ENCODE measurements at places on chromosomes 3 and 15.

GRCh38 chr3:99808163-99808794 lies 9.4 kb upstream of the CMSS1 start:
- DNase-seq = no peak

- DNase-seq = no peak
Observed at GRCh38 chr3:136380530-136380929, 130.4 kb downstream of the PCCB start.

- DNase-seq = no peak
Observed at GRCh38 chr15:34753236-34753894, 1.4 kb downstream of the GJD2 start.

- DNase-seq = peak; percentile 77
Observed at GRCh38 chr3:172666873-172667694, 43.8 kb downstream of the NCEH1 start.

GRCh38 chr3:89314454-89315098 lies 207.2 kb downstream of the EPHA3 start:
- no peak for DNase-seq

DNA sequence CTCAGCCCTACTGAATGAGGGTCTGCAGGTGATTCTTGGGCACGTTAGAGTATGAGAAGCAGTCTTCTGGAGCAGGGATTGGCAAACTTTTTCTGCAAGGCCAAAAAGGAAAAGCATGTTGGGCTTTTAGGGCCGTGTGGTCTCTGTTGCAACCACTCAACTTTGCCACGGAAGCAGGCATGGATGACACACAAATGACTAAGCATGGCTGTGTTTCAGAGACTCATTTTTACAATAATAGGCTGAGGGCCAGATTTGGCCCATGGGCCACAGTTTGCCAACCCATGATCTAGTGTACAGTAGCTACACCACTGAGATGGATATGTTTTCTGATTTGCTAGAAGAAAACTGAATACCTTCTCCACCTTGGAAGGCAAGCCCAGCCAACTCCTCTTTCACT lies 66.1 kb upstream of the PRICKLE2 start:
- DNase-seq = no peak

DNA sequence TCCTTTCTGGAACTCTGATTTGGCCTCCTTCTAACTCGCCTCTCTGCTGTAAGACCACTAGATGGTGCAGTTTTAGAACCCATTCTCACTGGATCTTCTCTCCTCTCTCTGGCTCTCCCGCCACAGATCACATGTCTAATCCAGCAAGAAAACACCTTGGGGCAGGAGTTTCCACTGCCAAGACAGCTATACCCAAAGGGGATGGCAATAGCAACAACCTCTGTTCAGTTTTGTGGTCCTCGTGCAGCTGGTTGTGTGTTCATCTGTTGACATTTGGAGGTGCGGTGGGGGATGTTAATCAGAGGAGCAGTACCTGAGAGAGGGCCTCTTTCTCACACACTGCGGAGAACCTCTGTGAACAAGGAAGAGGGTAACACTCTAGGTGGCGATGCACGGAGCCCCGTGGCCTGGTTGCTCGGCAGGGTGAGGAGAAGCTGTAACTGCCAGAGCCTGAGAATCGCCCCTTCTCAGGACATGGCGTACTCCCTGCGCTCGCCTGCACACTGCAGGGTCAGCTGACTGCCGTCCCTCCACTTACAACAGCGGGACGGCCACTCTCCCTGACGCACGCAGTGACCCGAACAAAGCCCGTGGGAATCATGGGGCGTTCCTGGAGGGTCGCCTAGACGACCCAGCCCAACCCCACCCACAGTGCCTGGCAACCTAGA lies at the start of gene TEX55:
TEX55 (plus strand) TSS at position 666 of the 668 bp plus-strand sequence. CDS start 25 bp downstream, outside the sequence.
- DNase-seq = peak; percentile 62

GRCh38 chr3:64852738-64853137 lies 164.9 kb upstream of the ADAMTS9 start:
- DNase-seq = no peak

DNA sequence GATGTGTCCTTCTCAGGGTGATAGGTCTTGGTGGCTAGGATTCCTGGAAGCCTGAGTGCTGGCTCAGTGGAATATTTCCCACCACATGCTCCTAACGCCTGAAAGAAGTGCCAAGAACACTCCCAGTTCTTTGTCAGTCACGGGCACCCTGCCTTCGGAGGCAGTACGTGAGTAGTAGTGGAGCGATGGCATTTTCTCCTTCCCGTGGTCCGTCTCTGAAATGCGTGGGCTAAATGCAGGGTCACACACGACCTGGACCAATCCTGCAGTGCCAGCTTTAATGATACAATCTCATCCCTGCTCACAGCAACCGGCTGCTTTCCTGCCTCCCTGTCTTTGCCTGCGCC lies 14.5 kb downstream of the H1-8 start:
- DNase-seq = no peak

GRCh38 chr3:136075218-136075808 lies 109.8 kb downstream of the PPP2R3A start:
- peak; percentile 85 for DNase-seq

GRCh38 chr3:162780313-162780712 lies 1283.7 kb downstream of the OTOL1 start:
- DNase-seq = no peak

GRCh38 chr3:5499404-5499803 lies 311.9 kb downstream of the EDEM1 start:
- DNase-seq = no peak

DNA sequence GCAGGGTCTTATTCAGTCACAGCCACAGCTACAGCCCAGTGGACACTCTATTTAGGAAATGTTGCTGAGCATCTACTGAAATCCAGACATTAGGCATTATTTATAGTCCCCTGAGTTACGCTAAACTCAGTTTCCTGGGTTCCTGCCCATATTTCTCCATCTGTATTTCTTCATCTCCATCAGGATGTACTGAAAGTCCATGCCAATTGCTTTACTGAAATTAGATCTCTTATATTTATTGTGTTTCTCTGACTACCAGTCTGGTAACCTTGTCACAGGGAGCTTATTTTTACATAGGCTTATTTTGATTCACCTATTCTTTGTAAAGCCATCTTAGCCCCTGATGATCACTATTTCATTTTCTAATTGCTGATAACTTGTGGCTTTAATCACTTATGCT lies 223.9 kb downstream of the TLE3 start:
- DNase-seq = no peak

DNA sequence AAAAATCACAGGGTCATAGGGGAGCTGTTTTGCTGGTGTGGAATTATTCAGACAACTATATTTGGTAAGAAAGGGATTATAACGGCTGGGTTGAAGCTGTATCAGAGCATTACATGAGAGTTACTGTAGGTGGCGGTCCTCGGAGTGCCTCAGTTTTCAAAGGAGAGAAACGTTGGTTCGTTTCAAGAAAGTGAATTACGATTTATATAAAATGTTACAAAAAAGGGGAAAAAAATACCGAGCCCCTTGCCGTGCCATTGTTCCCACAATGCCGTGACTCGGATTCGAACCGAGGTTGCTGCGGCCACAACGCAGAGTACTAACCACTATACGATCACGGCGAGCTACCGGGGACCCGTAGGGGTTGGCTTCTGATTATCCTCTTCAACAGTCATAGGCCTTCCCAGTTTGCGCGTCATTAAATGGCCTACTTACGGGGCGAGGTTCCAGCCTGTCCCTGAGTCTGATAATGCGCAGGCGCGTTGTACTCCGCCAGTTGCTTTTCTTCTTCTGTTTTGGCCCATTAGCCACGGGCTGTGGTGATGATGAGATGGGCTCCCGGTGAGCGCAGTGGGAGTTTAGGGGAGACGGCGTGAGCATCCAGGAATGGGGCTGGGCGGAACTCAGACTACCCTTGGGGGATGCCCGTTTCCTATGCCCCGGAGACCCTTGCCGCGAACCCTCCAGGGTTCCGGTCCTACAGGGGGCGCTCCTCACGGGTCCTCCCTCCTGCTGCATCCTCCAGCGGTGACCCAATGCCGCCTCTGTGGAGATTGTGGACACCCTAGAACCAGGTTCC lies 10.8 kb upstream of the SHF start:
- DNase-seq = peak; percentile 99

GRCh38 chr3:65702202-65702601 lies 336.5 kb downstream of the MAGI1 start:
- DNase-seq = no peak

- DNase-seq = no peak
Observed at GRCh38 chr15:66424963-66425612, 38.4 kb downstream of the MAP2K1 start.

GRCh38 chr3:192409201-192409837 lies 318.0 kb downstream of the FGF12 start:
- DNase-seq = no peak

- no peak for DNase-seq
Observed at GRCh38 chr3:48993834-48994233, 3.8 kb downstream of the P4HTM start.

- DNase-seq = no peak
Observed at GRCh38 chr3:152858170-152858800, 23.4 kb downstream of the P2RY1 start.

DNA sequence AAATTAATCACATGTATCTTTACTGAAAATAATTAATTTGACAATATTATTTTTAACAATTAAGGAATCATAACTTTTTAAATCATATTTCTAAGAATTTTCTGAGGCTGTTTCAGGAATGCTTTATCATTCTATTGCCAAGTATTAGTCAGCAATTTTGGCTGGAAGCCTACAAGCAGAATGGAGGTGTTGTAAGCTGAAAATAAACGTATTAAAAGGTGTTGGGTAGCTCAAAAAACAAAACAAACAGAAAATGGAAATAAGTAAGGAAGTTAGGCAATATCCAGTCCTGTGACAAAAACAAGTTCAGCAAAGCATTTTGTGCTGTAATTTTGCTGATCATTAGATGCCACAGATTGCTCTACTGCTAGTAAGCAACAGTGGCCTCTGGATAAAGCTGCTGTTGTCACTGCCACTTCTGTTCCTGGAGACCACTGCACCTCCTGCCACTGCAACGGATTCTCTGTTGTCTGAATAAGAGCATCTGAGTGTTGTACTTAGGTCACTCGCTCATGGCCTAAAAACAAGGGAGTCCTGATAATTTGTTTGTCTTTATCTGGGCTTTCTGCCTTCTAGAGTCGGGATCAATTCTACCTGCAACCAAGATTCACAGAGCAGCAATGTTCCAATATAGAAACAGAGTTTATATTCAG lies 63.5 kb upstream of the SLITRK3 start:
- no peak for DNase-seq

- no peak for DNase-seq
Observed at GRCh38 chr3:101259485-101260341, 60.7 kb downstream of the IMPG2 start.

- no peak for DNase-seq
Observed at GRCh38 chr3:33093847-33094246, 3.1 kb downstream of the GLB1 start.

GRCh38 chr3:146536681-146537080 lies 7.7 kb downstream of the PLSCR1 start:
- no peak for DNase-seq

DNA sequence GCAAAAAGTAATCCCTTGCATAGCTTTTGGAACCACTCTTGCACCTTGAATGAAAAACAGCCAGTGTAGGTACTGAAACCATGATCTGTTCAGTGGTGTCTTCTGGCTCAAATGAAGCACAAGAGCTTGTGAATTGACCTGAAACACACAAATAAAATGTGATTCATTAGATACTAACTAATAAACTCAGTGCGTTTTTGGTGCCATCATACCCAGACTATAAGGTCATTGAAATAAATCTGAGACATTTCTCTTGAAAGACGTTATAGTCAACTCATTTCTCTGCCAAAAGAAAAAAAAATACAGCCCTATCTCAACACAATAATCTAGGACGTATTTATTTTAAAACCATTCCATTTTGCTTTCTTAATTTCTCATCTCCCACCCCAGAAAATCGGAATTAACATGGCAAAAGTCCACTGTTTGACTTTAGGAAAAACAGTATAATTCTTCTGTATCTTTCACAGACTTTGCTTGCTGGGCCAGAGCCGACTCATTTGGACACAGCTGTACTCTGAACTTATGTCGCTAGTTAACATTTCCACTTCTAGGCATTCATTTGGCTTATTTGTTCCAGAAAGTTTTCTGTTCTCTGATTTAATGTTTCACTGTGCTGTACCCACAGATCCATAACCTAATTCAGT lies 284.9 kb upstream of the TBL1XR1 start:
- DNase-seq = no peak

- no peak for DNase-seq
Observed at GRCh38 chr3:87691109-87691508, 367.7 kb downstream of the CGGBP1 start.

DNA sequence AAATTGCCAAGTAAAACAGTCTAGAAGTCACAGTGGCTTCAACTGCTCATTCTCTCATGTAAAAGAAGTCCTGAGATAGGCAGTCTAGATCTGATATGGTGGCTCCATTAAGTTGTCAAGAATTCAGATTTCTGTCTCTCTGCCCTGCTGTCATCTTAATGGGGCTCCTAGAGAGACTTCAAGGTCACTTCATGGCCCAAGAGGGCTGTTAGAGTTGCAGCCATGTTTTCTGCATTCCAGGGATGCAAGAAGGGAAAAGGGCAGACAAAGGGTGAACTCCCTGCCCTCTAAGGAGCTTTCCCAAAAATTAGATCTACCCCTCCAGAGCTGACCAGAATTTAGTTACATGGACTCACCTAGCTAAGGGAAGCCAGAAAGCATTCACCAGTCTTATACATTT lies 23.1 kb downstream of the ABHD2 start:
- DNase-seq = no peak

- DNase-seq = no peak
Observed at GRCh38 chr3:13788522-13789424, 91.1 kb downstream of the WNT7A start.

DNA sequence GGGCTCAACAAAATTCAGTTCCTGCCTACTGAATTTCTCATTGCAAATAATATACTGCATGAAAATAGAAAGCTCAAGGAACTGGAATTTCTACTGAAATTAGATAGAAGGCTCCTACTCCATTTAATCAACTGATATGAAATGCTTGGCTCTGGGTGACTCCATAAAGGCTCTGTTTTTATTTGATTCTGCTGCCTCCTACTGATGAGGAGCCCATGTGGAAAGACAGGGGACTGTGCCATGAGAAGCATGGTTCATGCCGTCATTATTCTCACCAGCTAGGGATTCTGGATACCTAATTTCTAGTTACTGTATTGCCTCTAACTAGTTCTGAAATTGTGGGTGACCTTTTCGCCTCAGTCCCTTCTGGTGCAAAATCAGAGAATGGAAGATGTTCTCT lies 366.2 kb upstream of the DPH6 start:
- DNase-seq = no peak

DNA sequence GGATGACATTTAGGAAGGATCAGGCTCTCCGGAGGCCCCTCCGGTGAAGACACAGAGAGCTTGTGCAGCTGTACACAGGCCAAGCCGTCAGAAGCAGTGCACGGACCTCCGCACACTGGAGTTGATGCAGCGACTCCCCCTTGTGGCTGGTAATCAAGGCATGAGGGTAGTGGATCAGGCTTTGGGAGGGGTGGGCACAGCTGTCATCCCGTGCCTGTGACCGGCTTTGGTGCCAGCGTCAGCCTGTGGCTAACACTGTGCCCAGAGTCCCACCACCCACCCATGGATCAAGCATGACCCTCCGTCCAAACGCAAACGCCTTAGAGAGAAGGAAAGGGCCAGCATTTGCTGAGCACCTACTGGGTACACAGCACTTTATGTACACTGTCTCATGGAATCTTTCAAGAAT lies 8.2 kb upstream of the GRIP2 start:
- DNase-seq = peak; percentile 68

- DNase-seq = no peak
Observed at GRCh38 chr3:123385001-123385401, 63.9 kb downstream of the ADCY5 start.

- DNase-seq = no peak
Observed at GRCh38 chr3:173217127-173217526, 76.1 kb upstream of the SPATA16 start.

Data from activated CD8-positive, alpha-beta memory T cell treated with anti-CD3 and anti-CD28 coated beads for 24 hours (primary cell).